Hematopoietic multipotent progenitor cell treated with erythropoietin and hydrocortisone succinate and interleukin-3 and kit ligand, for 17 days (in vitro differentiated cells): ENCODE measurements at places on chromosomes 2 and 18.

- DNase-seq = no peak
These were observed 215.4 kb upstream of the ITGA4 start for GRCh38 chr2:181241797-181242196.

GRCh38 chr2:46421361-46421760, 58.0 kb upstream of the TMEM247 start:
- DNase-seq = no peak

DNA sequence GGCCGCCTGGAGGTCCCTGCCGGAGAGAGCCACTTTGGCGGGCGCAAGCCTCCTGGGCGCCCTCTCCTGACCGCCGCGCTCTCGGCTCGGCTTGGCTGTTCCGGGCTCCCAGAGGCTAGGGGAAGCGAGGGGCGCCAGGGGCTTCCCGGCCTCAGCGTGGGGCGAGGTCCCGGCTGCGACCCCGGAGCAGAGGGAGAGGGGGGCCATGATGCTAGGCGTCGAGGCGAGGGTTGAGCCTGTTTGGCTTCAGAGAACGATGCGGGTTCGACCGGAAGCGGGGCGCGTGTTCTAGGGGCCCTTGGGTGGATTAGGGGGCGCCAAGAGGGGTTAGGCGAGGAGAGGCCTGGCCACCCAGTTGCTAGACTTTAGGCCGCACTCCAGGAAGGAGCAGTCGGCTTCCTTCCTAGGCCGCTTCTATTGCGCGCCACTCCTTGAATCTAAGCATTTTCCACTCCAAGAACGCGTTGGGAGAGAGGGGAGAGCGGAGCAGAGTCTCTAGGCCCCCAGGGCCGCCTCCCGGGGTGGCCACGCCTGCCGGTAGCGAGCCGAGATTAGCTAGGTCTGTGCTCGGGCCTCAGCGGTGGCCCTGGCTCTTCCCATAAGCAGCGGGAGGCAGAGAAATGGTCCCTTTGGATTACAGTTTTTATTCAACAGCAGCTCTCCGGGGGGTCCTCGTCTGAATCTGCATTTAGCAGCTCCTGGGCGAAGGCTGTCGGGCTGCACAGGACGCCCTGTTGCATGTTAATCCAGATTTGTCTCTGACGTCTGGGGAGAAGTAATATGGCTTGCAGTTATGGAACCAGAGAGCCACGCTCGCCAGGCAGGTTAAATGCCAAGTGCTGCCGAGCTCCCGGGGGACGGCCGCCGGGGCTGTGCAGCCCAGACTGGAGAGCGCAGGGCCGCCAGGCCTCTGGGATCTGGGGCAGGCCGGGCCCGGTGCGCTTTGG, 11.3 kb downstream of the MEIS1 start:
- DNase-seq = no peak

- no peak for DNase-seq
These were observed 164.1 kb downstream of the SMAD7 start for GRCh38 chr18:48786455-48787202.

- no peak for DNase-seq
These were observed 616 bp downstream of the RNPEPL1 start for GRCh38 chr2:240568678-240569522.
